ENCODE measurements at places on chromosomes 4 and X. TPM values are rescaled to one million over a fixed set of nuclear protein-coding genes. Genes with fewer than 3 reads are reported as not detected.

GRCh38 chr4:186844059-186844681 lies 120.5 kb upstream of the FAT1 start:
- DNase-seq, result peak; percentile 89

DNA sequence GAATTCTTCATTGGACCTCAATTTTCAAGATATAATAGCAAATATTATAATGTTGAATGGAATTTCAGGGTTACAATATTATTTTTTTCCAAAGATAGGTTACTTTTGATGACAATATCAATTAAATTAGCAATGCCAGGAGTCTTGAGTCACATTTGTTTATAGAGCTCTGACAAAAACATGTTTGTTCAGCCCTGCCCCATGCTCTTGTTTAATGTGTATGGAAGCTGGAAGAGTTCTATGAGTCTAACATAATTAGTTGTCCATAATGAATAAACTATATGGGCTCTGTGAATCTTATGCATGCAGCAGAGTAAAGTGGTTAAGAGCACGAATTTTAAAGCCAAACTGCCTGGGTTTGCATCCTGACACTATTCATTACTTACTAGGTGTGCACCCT lies 22.9 kb upstream of the ALB start:
- DNase-seq, result no peak

GRCh38 chrX:22159071-22159470 lies 113.6 kb upstream of the CBLL2 start:
- no peak for DNase-seq

DNA sequence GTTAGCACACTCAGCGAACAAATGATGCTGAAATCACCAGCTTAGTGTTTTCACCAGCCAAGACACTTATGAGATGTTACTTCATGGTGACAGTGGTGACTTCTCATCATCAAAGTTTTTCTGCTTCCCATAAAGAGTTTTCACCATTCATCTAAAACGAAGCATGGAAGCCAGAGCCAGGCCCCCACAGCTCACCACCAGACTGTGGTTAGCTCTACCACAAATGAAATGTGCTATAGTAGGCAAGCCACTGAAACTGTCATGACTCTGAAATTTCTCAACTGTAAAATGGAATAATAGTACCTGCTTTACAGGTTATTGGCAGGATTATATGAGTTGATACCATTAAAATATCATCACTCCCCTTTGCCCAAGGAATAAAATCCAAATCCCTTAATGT lies 56.4 kb upstream of the HHIP start:
- DNase-seq, result no peak

DNA sequence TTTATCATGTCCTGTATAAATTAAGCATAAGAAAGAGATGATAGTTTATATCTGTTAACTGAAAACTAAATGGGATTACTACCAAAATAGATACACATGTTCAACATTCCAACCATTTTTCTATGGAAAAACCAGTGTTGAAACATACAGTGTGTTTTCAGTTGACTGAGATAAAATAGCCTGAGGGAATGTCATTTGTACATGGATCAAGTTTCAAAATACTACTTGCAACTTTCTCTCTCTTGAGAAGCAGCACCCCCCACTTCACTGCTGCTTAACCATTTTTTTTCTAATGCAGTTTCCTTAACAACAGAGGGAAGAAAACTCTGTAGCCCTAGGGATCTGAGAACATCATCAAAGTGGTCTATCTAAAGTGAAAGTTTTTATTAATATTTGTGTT lies 70.8 kb downstream of the NPNT start:
- DNase-seq, result peak; percentile 56

DNA sequence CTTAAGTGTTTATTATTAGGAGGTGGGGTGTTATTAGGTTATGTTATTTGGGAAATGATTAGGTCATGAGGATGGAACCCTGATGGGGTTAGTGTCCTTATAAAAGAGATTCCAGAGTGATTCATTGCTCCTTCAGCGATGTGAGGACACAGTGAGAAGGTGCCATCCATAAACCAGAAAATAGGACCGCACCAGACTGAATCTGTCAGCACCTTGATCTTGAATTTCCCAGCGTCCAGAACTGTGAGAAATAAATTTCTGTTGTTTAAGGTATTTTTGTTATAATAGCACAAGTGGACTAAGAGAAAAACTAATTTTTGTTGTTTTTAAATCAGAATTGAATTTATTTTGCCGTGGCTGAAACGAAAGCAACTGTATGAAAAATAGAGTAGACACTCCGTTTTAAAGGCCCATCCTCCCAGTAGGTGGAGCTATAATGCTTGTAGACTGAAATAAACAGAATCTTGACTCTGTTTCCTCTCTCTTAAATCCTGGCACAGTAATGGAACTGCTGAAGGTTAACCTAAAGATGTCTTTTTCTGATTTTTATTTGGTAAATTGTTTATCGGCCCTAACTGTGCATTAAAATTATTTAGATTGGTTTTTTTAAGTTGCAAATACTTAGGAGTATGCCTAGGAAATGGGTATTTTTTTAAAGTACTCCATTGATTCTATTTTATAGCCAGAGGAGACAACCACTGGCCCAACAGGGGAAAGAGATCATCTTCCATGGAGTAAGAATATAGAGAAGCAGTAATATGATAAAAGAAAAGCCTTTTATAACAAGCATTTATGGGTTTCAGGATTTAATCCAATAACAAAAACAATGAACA lies 133.2 kb upstream of the ADAMTS3 start:
- DNase-seq, result peak; percentile 72

Gene NWD2
- total RNA-seq, result under 0.01 TPM

Gene GAGE12E
- total RNA-seq, result not detected

Gene TRIM61
- total RNA-seq, result 2.1 TPM

DNA sequence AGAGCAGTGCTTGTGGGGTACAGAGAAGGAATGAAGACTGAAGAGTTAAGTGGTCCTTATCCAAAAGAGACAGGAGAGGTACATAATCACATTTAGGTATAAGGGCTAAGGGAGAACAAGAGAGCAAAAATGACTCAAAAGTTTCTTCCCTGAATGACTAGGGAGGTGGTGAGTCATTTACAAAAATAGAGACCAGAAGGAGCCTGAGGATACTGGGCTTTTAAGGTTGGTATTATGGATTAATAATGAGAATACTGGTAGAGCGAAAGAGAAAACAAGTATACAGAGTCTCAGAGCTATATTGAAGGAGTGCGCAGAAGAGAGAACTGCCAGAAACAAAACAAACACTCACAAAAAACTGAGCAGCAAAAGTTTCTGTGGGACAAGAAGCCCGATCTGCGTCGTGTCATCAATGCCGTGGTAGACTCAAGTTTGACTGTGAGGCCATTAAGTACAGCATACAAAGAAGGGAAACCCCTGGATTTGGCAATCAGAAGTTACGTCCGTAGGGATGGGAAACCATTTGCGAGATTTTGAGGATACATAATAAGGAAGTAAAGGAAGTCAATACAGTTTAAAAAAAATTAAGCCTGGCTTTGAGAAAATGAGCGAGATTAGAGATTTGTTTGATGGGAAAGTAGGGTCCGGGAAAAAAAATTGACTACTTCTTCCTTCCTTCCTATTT lies 129.1 kb upstream of the STIM2 start:
- DNase-seq, result no peak

Gene FAM149A
- total RNA-seq, result 9.4 TPM

- DNase-seq, result no peak
Observed at GRCh38 chr4:130080872-130081451, 985.0 kb downstream of the C4orf33 start.

Gene FGFR3
- total RNA-seq, result 0.89 TPM

DNA sequence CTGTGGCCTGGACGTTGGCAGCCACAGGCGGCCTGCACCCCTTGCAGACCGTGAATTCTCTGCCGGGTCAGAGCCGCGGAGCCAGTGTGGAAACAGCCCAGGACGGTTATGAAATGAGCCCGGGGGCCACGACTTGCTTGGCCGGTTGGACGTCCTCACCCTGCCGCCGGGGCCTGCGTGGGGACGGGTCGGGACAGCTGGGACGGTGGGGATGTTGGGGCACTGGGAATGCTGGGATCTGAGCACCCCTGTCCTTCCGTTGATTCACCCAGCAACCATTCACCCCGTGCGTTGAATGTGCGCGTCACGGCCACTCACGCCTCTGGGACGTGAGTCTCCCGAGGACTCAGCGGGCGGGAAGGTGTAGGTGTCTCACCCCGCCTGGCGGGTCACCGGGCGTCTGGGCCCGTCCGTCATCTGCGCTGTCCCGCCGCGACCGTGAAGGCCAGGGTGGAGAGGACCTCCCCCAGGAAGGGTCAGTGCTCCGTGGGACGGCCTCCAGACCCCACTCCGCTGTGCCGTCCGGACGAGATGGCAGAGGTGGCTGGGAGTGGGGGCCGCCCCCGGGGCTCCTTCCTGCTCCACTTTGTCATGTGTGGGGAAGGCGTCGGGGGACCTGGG lies 4.5 kb upstream of the PLCXD1 start:
- DNase-seq, result peak; percentile 25

Gene SMIM43
- total RNA-seq, result 0.66 TPM

DNA sequence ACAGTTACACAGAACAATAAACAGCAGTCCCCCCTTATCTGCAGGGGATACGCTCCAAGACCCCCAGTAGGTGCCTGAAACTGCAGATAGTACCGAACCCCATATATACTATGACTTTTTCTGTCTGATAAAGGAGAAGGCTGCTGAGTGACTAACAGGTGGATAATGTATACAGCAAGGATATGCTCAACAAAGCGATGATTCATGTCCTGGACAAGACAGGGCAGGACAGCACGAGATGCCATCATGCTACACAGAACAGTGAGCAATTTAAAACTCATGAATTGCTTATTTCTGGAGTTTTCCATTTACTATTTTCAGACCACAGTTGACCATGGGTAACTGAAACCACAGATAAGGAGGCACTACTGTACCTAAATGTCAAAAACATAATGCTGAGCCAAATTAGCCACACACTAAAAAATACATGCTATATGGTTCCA lies 76.1 kb downstream of the MANBA start:
- no peak for DNase-seq

Gene MAGEA8
- not detected for total RNA-seq

DNA sequence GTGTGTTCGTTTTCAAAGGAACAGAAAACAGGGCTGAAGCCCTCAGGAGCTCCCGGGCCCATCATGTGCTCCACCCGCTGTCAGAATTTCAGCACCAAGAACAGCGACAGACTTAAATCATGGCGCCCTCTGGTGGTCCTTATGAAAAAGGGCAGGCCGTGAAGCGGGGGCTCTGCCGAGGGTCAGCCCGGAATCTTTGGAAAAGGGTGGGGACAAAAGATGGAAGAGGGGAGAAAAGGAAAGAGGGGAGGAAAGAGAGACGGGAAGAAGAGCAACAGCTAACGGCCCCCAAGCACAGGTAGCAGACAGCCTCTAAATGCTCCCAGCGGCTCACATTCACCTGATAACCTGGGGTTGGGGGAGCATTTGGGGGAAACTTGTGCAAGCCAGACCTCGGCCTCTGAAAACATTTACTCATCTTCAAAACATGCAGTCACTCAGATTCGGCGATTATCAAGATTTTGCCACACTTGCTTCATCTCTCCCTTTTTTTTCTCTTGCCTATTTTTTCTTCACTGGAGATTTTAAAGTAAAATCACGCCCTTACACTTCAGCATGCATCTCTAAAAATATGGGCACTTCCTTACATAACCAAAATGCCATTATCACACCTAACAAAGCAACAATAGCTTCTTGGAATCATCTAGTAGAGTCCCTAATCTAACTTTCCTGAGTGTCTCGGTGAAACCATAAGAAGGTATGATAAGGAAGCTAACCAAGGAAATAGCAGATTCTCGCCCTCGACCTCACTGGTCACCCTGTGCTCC lies 28.1 kb upstream of the MAN2B2 start:
- DNase-seq, result peak; percentile 79

- no peak for DNase-seq
Observed at GRCh38 chrX:22559506-22559905, 286.8 kb downstream of the CBLL2 start.

- no peak for DNase-seq
Observed at GRCh38 chr4:11151500-11151899, 277.2 kb downstream of the HS3ST1 start.

- no peak for DNase-seq
Observed at GRCh38 chrX:153930011-153930910, 4.2 kb upstream of the ARHGAP4 start.

DNA sequence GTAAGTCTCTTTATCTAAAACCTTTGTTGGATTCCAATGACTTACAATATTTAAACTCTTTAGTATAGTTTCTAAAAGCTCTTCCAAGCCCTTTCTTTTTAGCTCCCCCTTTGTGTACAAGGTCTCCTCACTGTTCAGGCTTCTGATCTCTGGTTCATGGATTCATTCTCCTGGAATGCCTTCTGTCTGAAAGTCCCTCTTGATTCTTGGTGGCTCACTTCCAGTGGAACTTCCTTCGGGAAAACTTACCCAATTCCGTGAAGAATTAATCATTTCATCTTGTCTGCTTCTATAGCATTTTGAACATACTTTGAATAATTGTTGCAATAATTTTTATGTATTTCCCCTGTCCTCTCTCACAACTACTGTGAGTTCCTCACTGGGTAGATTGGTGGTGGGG lies 3.6 kb downstream of the ARHGAP24 start:
- no peak for DNase-seq

Gene RADX
- total RNA-seq, result 2.3 TPM

Gene NIPAL1
- total RNA-seq, result 2.2 TPM

- DNase-seq, result no peak
Observed at GRCh38 chrX:117274965-117275364, 812.2 kb upstream of the CT83 start.

- no peak for DNase-seq
Observed at GRCh38 chr4:186428481-186428880, 126.9 kb downstream of the MTNR1A start.

GRCh38 chr4:155593793-155594192 lies 72.9 kb upstream of the GUCY1A1 start:
- no peak for DNase-seq

GRCh38 chrX:96379951-96380350 lies 304.7 kb upstream of the DIAPH2 start:
- peak; percentile 48 for DNase-seq

DNA sequence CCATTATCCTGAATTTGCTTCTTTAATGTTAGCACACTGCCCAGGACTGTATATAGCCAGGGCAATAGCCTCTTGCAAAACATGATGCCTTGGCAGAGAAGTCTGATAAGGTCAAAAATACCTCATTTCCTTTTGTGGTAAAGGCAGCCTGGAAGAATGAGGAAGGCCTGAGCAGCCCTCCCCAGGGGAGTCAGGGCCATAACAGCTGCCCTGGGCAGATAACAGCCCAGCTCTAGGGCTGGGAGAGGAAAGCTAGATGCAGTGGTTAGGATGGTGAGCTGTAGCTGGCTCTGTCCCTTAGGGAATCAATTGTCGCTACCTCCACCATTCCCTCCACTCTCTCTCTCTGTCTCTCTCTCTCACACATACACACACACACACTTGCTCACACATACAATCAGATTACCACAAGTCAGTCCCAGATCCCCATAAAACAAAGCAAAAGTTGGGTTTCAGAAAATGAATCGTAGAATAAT lies 29.2 kb downstream of the EFHC2 start:
- peak; percentile 22 for DNase-seq

Gene KLHL13
- 47.1 TPM for total RNA-seq

Gene SEC24D
- total RNA-seq, result 45.0 TPM

- peak; percentile 64 for DNase-seq
Observed at GRCh38 chr4:188854436-188854835, 715.2 kb downstream of the TRIML1 start.

All from muscle of leg (tissue), 16 donors.